EH (cell line): ENCODE measurements at places on chromosomes 2 and 18.

DNA sequence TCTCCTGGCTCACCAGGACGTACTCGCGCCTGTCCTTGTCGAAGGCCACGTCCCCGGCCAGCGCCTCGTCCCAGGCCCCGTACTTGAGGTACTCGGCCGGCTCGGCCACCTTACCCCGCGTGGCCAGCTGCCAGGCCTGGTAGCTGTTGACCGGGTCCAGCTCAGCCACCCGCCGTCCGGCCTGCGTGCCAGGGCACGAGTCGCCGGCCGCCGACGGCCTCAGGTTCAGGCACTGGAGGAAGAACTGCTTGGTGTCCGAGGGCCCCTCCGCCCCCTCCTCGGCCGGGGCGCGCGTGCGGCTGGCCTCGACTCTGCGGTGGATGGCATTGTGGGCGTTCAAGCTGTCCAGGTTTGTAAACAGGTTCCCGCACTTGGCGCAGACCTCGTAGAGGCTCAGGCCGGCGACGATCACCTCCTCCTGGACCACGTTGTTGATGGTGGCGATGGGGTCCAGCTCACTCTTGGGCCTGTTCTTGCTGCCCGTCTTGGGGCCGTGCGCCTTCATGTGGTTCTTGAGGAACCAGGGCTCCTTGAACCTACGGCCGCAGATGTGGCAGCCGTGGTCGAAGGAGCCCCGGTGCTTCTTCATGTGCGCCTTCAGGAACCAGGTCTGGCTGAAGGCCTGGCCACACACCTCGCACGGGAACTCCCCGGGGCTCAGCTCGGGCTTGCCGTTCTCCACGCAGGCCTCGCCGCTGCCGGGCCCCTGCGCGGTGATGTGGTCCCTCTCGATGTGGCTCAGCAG lies 53.2 kb downstream of the ZNF516 start:
- DNase-seq = no peak

GRCh38 chr2:231612109-231612455 lies 19.4 kb downstream of the TEX44 start:
- peak; percentile 84 for DNase-seq

DNA sequence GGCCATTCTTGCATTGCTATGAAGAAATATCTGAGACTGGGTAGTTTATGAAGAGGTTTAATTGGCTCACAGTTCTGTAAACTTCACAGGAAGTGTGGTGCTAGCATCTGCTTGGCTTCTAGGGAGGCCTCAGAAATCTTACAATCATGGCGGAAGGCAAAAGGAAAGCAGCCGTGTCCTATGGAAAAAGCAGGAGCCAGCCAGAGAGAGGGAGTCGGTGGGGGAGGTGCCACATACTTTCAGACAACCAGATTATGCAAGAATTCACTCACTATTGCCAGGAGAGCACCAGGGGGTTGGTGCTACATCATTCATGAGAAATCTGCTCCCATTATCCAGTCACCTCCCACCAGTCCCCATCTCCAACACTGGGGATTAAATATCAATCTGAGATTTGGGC lies 64.1 kb downstream of the CPS1 start:
- DNase-seq = peak; percentile 18

GRCh38 chr2:109611467-109612095 lies 2.2 kb downstream of the SEPTIN10 start:
- DNase-seq = peak; percentile 86

DNA sequence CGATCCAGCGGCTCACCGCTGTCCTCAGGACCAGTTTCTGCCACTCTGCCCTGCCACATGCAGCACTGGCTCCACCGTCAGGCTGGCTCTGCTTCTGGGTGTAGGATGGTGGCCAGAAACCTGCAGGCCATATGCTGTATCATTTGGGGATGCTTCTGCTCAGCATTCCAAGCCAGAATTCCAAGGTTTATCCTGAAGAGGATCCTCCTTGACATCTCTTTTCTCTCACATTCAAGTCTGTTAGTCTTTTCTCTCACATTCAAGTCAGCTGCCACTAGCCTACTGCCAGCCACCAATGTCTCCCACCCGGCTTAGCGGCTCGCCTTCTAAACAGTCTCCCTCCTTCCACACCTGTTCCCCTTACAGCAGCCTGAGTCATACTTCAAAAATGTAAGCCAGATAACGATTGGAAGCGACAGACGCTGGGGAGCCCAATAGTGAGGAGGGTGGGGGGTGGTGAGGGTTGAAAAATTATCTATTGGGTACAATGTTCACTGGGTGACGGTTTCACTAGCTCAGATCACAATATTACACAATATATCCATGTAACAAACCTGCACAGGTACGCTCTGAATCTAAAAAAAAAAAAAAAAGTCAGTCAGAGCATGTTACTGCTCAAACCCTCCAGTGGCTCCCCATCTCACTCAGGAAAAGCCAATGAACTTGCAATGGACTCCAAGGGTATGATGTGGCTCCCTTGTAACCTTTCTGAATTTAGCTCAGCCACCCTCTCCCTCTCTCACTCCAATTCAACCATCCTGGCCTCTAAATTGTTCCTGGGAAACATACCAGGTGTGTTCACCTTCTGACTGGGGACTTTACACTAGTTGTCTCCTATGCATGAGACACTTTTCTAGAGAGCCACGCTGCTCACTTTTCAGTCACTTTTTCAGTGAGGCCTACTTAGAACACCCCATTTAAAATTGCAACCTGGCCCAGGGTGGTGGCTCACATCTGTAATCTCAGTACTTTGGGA lies 38.8 kb upstream of the SP3 start:
- peak; percentile 27 for DNase-seq

- no peak for DNase-seq
Measured at GRCh38 chr2:73963385-73964120, 21.2 kb upstream of the TET3 start.

GRCh38 chr2:53500181-53500580 lies 267.4 kb upstream of the CHAC2 start:
- DNase-seq = no peak

DNA sequence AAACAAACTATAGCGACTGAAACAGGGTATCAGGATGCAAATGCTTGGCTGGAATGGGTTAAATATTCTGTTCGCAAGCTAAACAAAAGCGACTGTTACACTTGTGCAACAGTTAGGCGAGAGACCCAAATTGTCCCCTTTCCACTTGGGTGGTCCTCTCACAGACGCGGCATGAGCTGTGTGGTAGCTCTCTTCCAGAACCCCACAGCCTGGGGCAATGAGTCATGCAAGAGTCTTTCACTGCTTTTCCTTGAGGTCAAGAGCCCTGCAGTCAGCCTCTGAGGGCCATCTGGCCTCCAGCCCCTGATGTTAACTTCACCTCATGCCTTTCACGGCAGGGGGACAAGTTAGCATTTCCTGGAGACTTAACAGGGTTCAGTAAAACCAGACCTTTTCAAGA lies 25.7 kb downstream of the SULT1C4 start:
- DNase-seq = peak; percentile 87

DNA sequence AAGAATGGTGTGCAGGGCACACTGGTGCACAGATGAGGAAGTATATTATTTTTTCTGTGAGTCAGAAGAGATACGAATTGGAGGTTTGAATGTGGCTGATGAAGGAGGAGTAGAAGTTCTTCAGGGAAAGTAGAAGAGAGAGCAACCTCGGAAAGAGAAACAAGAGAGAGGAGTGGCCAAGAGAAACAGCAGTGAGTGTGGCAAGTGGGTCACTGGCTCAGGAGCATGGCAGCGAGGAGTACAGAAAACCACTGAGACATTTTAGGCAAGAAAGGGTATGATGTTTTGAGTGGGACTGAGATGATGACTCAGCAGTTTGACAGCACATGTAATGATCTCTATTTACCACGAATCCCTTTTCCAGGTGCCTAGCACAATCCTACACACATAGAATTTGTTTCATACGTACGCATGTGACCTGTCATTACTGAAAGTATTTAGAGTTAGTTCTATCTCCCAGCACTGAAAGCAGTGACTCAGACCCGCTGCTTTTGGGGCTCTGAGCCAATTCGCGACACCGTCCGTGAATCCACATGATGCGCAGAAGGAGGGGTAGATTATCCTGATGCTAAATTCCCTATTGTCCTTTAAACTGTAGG lies 915.4 kb downstream of the DCDC2C start:
- DNase-seq = no peak

DNA sequence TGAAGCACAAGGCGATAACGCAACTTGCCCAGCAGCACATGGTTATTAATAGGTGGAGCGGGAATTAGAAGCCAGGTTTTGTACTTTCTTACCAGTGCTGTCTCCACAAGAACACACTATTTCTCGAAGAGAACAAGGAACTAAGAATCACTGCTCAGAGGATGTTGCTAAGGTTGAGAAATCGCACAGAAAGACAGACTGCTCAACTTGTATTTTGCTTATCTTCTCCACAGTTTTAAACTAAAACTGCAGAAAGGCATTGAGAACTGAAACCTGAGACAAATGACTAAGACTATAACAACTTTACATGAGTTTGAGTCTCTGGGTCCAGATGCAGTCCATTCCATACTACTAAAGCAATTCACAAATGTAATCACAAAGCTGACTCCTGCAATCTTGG lies 6.2 kb downstream of the PRKD3 start:
- peak; percentile 70 for DNase-seq

- no peak for DNase-seq
Measured at GRCh38 chr2:77469106-77469505, 53.1 kb downstream of the LRRTM4 start.

DNA sequence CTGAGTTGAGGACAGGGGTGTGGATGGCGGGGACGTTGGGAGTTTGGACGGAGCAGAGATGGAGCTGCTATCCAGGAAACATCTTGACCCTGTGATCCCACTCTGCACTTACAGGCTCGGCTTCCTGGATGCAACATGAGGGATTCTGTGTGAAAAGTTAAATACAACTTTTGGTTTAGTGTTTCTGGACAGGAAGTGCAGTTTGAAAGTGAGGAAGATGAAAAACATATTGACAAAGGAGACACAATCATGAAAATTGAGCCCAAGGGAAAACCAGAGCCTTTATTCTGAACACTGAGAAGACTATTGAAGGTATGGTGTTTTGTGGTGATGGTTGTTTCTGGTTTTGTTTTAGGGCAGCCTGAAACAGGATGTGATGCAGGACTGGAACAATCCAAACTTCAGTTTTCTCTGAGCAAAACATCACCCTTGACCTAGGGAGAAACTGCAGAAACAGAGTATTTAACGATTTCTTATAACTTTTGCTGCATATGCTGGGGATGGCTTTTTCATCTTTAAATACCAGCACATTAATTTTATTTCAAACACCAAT lies 76.5 kb upstream of the RFX8 start:
- no peak for DNase-seq

DNA sequence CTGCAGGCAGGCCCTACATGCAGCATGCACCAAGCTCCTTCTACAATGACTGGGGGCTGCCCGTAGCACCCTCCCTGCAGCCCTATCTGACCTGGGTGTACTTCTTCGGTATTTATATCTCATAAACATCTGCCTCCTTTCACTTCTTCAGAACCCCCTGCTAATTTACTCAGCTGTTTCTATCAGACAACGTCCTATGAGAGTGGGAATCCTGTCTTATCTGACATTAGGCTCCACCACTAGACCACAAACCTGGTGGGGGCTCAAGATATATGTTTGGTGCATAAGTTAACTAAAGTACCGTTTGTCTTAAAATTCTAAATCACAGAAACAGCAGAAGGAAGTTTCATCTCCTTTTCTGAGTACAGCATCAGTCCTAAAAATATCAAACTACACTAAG lies 10.6 kb downstream of the HSBP1L1 start:
- DNase-seq = no peak

- DNase-seq = no peak
Measured at GRCh38 chr2:129056959-129057317, 738.3 kb upstream of the HS6ST1 start.

DNA sequence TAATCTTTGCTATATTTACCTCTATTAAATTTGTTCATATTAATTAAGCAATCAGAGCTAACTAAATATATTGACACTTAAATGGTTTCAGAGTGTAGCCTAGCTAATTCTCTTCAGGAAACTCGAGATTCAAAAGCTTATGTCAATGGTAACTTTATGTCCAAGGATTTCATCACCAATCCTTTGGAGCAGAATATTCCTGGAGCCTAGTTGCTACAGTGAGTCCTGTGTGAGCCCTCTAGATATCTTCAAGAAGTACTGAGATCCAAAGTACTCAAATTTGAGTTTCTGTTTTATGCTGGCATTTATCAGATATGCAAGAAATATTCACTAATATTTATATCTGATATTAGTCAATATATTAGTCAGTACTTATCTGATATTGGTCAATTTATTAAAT lies 31.3 kb downstream of the DTNA start:
- DNase-seq = no peak

GRCh38 chr18:58484989-58485981 lies 143.6 kb downstream of the ALPK2 start:
- DNase-seq = no peak

- DNase-seq = peak; percentile 99
Measured at GRCh38 chr2:46334389-46335271, 37.4 kb downstream of the EPAS1 start.

GRCh38 chr2:172464400-172465129 lies 37.2 kb downstream of the ITGA6 start:
- DNase-seq = no peak

- DNase-seq = peak; percentile 85
Measured at GRCh38 chr18:8745355-8746014, 40.1 kb downstream of the MTCL1 start.

GRCh38 chr2:27721335-27721734 lies 50.2 kb upstream of the MRPL33 start:
- DNase-seq = no peak

- peak; percentile 91 for DNase-seq
Measured at GRCh38 chr2:217711188-217711587, 291.6 kb downstream of the TNS1 start.

DNA sequence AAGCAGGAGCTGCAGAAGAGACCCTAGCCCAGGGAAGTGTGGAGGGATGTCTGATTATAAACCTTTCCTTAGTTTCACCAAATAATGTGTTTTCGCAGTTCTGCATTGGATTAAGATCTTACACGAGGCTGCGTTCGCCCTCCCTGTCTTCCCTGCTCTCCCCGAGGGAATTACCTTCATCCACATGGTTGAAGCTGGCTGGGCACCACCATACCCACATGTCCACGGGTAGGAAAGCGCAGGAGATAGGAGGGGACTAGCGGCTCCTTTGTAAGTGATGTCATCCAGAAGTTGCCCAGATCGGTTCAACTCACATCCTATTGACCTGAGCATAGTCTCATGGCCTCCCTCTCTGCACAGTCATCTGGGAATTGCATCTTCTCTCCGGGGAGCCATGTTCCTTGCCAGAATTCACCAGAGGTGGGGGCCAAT lies 1.1 kb downstream of the TTL start:
- DNase-seq = peak; percentile 76

GRCh38 chr2:106117347-106117746 lies 76.8 kb downstream of the UXS1 start:
- no peak for DNase-seq

DNA sequence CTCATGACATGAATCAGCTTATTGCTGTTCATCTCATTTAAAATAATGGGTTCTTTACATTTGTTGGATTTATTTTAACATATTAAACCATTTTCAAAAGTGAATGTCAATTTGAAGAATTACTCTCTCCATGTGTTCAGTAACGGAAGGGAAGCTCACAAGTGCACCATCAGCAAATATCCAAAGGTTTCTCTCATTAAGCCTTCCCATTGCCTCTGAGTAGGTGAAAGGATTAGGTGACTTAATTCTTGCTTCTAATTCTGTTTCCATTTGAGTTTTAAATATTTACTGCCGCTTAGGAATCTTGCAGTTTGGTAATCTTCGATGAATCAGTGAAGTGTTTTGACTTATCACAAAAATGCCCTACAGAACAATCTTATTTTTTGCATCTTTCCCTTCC lies 145.1 kb upstream of the NYAP2 start:
- DNase-seq = no peak
